ENCODE measurements at places on chromosomes 1 and 21.

DNA sequence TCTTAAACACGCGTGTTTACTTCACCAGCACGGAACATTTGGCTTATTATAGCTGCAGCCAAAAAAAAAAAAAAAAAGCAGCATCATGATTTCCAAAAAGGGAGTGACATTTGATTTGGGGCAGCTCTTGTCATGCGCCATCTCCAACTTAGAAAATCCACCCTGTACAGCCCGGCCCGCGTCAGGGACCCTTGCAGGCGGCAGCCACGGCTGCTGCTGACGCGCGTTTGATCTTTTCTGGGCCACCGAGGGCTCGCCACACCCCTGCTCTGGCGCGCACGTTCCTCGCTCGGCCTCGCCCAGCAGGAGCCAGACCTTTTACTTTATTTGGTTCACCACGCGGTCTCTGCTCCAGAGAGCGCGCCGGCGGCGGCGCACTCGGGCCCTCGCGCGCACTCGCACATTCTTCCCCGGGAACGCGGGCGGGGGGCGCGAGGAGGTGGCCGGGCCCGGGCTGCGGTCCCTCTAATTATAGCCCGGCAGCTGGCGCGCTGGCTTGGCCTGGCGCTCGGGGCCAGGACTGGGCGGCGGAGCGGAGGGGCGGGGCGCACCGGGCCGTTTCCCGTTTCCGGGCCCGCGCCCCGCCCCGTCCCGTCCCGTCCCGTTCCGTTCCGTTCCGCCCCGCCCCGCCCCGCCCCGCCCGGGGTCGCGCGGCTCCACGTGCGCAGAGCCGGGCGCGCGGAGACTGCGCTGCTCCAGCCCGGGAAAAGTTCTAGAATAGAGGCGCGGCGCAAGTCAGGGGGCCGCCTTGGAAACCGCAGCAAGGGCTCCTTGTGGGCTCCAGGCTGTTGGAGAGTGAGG is 10.2 kb downstream of the IRF2BP2 start:
- DNase-seq: peak; percentile 88

DNA sequence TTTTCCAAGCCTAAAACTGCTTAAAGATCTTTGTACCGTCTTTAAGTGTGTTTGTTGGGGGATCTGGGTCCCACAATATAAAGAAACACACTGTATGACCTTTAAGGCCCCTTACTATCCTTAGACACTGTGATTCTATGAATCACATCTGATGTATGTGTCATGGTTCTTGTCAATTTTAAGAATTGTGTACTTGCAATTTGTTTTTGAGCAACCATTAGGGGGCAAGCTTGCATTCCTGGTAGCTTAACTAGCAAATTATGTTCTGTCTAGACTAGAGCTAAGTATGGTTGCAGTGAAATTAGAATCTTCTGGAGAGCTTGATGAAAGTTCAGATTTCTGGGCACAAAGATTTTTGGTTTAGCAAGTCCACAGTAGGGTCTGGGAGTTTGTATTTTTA is 219.5 kb downstream of the TPR start:
- DNase-seq: peak; percentile 59

DNA sequence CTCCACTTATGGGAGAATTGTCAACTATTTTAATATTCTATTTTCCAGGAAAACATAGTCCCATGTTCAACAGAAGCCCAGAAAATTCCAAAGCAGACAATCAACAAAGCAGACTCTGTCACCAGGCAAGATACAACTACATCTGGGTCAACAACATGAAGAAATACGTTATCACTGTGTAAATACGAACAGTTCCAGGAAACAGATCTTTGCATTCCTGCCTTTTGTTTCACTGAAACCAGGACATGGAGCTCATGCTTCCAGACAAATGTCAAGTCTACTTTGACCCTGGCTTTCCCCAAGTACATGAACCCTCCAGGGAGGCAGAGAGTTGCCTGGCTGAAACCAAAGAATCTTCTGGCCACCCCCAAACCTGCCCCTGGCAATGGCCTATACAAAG is 106.7 kb downstream of the SETD4 start:
- no peak for DNase-seq

- DNase-seq: no peak
These were observed 20.5 kb downstream of the COL6A1 start for GRCh38 chr21:46001821-46002681.

DNA sequence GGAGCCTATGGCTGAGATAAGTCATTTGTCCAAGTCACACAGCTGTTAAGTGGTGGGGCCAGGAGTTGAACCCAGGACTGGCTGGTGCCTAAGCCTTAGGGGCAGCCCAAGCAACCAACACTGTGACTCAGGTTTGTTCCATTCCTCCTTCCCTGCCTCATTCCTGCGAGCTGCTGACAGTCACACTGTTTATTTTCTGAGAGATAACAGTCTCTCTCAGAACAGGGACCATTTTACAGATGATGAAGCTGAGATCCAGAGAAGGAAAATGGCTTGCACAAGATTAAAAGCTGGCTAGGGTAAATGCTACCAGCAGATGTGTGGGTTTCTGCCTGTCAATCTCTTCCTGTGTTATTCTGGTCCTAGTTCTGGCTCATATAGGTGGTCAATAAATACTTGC is 24.3 kb upstream of the TCEA3 start:
- DNase-seq: no peak

GRCh38 chr1:64923294-64923718 is 43.0 kb downstream of the JAK1 start:
- DNase-seq: no peak

- no peak for DNase-seq
These were observed 137.6 kb upstream of the NBPF11 start for GRCh38 chr1:148289647-148290046.

DNA sequence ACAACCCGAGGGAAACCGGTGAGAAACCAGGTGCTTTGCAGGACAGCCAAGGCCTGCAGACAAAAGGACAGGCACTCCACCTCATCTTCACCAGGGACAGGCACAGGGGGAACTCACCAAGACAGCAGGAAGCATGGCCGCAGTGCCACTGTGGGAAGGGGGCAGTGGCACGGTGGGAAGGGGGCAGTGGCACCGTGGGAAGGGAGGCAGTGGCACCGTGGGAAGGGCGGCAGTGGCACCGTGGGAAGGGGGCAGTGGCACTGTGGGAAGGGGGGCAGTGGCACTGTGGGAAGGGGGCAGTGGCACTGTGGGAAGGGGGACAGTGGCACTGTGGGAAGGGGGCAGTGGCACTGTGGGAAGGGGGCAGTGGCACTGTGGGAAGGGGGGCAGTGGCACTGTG is 28.4 kb upstream of the LRRC47 start:
- DNase-seq: no peak

DNA sequence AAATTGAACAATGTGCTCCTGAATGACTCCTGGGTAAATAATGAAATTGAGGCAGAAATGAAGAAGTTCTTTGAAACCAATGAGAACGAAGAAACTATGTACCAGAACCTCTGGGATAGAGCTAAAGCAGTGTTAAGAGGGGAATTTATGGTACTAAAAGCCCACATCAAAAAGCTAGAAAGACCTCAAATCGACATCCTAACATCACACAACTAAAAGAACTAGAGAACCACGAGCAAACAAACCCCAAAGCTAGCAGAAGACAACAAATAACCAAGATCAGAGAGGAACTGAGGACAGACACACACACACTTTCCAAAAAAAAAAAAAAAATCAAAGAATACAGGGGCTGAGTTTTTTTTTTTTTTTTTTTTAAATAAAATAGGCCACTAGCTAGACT is 564.2 kb downstream of the SMYD3 start:
- DNase-seq: no peak

DNA sequence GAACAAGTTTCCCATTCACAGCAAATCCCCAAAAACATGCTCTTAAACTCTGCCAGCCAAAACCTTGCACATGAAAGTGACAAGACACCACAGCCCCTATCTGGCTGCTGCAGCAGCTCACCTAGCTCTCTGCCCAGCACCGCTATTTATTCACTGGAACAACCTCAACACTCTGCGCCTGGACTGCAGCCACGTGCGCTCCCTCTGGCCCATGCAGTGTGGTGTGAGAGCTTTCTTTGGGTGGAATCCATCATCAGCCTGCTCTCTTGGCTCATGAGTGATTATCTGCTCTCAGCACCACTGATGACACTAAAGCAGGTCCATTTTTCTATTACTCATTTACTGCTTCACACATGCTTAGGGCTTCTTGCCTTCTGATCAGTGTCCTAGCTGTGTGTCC is 11.4 kb downstream of the KCNJ6 start:
- DNase-seq: no peak

DNA sequence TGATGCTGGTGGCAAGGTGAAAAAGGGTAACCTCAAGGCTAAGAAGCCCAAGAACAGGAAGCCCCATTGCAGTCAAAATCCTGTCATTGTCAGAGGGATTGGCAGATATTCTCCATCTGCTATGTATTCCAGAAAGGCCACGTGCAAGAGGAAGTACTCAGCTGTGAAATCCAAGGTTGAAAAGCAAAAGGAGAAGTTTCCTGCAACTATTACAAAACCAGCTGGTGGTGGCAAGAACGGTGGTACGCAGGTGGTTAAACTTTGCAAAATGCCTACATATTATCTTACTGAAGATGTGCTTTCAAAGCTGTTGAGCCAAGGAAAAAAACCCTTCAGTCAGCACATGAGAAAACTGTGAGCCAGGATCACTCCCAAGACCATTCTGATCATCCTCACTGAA is 13.7 kb upstream of the VPS45 start:
- no peak for DNase-seq

GRCh38 chr1:211724687-211725196 is 49.3 kb upstream of the NEK2 start:
- no peak for DNase-seq

Measured in NAMALWA (cell line).